Hematopoietic multipotent progenitor cell treated with erythropoietin and hydrocortisone succinate and interleukin-3 and kit ligand, for 6 days (in vitro differentiated cells): ENCODE measurements at places on chromosomes 12 and 14.

DNA sequence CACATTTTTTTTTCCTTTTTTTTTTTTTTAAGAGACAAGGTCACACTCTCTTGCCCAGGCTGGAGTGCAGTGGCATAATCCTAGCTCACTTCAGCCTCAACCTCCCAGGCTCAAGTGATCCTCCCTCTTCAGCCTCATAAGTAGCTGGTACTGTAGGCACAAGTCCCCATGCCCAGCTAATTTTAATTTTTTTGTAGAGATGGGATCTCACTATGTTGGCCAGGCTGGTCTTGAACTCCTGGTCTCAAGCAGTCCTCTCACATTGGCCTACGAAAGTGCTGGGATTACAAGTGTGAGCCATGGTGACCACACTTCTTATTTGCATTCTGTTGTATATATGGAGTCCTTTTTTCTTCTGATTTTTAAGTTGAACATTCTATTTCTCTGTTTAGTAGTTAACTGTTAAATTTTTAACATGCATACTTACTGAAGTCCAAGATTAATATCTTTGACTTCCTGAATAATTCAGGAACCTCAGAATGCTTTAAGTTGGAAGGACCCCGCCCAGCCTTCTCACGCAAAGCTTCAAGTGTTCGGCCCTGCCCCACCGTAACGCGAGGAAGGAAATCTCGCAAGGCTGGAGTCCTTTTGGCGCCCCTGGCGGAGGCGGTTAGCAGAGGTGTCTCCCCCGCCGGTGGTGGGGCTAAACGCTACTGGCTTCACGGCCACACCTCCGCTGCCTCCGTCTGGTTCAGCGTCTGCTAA lies 21.6 kb downstream of the SPATS2 start:
- DNase-seq, result peak; percentile 85

- no peak for DNase-seq
Observed at GRCh38 chr12:120579179-120579578, 2.0 kb downstream of the POP5 start.

DNA sequence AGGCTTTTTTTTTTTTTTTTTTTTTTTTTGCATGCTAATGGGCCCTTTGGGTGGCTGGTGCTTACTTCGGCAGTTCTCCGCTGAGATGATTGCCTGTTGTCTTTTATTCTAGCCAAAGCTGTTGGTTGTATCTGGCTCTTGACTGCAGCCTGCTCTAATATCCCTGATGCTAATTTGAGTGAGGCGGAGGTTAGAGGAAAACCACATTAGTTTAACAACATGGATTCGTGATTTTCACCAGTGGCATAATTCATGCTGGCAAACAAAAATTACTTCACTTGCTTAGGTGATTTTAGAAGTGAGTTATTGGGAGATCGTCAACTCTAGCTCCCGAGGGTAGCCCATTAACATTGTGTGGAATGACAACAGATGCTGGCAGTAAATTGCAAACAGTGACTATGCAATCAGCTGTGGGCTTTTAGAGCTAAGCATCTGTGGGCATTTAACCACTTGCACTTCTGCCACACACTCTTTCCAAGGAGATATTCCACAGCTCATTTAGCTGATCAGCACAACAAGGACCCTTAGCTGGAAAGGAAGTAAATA lies 97.6 kb upstream of the ZDHHC17 start:
- DNase-seq, result no peak

DNA sequence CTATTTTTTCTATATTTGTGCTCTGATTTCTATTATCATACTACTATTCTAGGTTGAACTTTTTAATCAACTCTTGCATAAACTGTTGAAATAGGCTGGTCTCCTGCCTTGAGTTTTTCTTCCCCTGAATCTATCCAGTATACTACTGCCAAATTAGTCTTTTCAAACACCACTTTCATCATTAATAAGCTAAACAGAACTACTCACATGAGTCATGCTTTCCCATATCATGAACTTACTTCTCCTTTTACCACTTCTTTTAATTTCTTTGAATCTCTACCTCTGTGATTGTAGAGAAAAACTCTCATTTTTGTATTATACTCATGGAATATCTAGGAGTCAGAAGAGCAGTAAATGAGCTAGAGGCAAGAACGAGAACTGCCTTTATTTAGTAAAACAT lies 340.3 kb upstream of the PDE3A start:
- peak; percentile 3 for DNase-seq

GRCh38 chr12:21392384-21392783 lies 19.7 kb downstream of the IAPP start:
- DNase-seq, result no peak

GRCh38 chr12:72081777-72082176 lies 143.1 kb downstream of the TPH2 start:
- no peak for DNase-seq

DNA sequence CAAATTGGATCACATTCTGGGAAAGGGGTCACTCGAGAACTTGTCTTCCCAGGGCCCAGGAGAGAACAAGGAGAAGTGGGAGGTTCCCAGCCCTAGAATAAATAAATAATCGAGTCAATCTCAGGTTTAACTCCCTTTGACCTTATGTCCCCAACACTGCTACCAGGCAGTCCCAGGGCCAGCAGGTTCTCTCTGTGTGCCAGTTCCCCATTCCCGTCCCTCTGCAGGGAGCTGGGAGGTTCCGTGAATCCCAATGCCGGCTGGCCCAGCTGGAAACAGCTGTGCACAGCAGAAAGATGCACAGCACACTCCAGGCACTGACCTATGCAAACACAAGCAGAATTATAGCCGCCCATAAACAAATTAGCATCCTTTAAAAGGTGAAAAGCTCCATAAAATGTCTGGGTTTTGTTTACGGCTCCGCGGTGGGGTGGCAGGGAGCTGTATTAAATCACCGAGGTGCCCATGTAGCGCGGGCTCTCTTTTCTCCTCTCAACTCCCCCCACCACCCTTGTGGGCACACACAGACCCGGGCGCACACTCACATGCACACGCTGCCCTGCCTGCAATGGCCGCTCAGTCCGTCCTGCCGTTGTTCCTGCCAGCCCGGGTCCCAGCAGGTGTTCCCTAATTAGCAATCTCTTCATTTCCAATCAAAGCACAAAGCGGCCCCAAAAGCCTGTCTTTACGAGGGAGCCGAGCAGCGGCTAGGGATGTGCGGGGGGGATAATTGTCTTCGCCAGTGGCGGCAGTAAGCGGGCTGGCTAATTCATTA lies 46.6 kb upstream of the ESRRB start:
- DNase-seq, result no peak

- no peak for DNase-seq
Observed at GRCh38 chr14:63387711-63388110, 69.0 kb upstream of the GPHB5 start.

- DNase-seq, result no peak
Observed at GRCh38 chr12:125083072-125083471, 17.8 kb downstream of the AACS start.

GRCh38 chr14:22980672-22981089 lies 1.7 kb downstream of the AJUBA start:
- peak; percentile 20 for DNase-seq

DNA sequence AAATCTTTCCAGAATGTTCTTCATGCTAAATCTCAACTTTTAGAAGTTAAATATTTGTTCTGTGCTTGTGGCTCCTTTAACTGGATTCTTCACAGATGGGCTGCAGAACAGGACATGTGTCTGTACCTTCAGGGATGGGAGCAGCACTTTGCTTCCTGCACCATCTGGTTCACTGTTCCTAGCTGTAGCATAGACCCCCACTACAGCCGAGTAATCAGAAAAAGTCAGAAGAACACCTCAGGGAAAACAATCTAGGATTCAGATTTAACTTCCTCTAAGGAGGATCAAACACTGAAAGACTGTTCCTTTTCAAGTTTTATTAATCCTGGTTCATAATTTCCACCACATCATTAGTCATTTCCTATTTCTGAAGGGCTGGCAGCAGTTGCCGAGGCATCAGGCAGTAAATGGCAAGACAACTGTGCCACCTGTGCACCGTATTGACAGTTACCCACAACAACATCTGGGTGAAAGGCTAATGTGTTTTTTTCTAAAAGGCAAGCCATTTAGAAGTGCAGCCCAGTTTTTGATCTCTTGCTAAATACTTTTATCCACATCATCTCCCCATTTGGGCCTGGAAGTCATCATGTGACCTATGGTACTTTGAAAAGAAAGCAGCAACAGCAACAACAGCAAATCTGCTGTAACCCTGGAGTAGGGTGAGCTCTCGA lies 212.8 kb upstream of the BMP4 start:
- no peak for DNase-seq

- DNase-seq, result no peak
Observed at GRCh38 chr12:46783871-46784270, 41.9 kb downstream of the SLC38A4 start.

DNA sequence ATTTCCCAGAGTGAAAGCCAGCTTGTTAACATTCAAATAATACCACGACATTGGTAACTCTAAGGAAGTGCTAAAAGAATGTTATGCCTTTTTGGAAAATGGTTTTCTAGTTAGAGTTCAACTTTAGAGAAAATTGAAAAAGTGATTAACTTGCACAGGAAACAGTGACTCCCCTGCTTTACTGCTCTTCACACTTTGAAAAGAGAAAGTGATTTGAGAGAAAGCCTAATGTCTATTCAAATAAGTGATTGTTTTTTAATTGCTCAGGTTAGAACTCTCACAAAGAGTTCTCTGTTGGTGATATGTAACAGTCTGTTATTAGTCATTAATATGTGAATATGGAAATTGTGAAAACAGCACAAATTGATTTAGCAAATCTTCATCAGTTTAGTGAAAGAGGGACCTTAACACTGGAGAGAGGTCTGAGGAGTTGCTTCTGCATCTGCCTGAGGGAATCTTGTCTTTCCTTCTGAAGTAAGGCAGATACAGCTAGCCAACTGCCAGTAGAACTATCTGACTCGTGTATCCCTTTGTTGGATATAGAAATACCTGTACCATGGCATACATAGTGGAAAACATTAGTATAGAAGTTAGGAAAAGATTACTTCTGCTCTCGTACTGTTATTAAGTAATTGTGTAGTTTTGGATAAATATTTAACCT lies 25.5 kb downstream of the ATF7IP start:
- DNase-seq, result no peak

DNA sequence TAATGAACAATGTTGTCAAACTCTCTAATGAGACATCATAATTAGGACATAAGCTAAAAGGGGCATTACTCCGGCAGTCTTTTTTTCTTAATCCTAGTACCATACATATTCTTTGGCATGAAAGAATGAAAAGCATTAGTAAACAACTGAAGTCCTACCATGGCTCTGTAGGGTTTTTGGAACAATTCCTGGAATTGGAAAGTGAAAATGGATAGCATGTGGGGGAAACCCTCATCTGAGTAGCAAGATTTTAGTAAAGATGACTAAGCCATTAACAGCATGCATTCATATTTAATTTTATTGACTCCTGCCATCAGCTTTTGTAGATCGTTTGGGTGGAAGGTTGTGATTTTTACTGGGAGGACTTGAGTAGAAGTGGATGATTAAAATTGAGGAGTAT lies 216.2 kb upstream of the PDZRN4 start:
- no peak for DNase-seq

GRCh38 chr14:50862036-50862570 lies 9.8 kb upstream of the ABHD12B start:
- no peak for DNase-seq

DNA sequence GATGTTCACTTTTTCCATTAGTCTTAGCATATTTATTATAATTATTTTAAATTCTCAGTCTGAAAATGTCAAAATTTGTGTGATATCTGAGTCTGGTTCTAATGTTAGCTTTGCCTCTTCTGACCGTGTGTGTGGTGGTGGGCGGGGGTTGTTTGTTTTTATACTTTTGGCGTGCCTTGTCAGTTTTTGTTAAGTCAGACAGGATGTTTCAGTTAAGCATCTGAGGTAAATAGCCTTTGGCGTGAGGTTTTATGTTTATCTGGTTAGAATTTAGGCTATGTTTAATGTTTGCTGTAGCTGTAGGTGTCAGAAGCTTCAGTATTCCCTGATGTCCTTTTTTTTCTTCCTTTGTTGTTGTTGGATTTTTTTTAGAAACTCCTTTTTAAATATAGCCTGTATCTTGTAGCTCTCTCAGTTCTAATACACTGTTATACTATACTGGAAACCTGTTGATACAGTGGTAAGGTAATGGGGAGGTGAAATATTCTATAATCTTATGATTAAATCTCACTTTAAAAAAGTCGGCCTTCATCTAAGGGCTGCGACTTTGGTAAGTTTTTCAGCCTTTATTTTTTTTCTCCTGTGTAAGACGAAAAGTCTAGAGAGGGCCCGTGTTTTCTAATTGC lies 111.6 kb downstream of the SCAF11 start:
- DNase-seq, result peak; percentile 33

GRCh38 chr12:131509701-131510100 lies 201.2 kb upstream of the SFSWAP start:
- no peak for DNase-seq

- DNase-seq, result no peak
Observed at GRCh38 chr12:116411977-116412376, 134.5 kb upstream of the MED13L start.

DNA sequence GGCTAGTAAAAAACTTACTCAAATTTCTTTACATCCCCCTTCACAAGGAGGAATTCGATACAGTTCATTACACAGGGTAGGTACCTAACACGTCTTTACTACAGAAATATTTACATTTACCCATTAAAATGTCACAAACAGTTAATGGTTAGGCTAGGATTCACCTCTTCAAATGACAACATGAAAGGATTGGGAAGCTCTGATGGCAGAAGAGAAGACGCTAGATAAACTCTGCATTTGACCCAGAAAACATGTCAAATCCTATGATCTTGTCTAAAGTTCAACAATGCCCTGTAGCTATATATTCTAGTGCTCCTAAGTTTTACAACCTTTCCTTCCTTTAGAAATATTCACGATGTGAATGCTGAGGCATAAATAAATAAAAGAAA lies 64.8 kb downstream of the DENND5B start:
- no peak for DNase-seq

DNA sequence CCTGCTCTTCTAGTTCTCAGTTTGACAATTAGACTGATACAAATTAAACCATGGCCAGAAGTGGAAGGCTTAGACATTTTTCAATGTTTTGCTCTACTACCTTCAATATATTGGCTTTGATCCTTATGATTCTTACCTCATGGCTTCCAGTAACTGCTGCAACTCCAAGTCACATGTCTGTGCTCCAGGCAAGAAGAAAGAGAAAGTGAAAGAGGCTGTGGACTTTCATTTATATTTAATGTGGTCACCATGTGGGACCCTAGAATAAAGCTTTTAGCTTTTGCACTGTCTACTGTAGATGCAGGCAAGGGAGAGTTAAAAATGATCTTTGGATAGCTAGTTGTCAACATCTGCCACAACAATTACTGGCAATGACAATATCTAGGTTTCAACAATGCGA lies 214.3 kb upstream of the PDE3A start:
- no peak for DNase-seq
